Stimulated activated CD4-positive, alpha-beta T cell treated with anti-CD3 and anti-CD28 coated beads, Interleukin-1b, Interleukin-23, amount 100 ng/mL, for 1 hour (primary cell): ENCODE measurements at places on chromosomes 1 and 21.

- no peak for DNase-seq
Observed at GRCh38 chr1:8274352-8274751, 43.6 kb upstream of the SLC45A1 start.

DNA sequence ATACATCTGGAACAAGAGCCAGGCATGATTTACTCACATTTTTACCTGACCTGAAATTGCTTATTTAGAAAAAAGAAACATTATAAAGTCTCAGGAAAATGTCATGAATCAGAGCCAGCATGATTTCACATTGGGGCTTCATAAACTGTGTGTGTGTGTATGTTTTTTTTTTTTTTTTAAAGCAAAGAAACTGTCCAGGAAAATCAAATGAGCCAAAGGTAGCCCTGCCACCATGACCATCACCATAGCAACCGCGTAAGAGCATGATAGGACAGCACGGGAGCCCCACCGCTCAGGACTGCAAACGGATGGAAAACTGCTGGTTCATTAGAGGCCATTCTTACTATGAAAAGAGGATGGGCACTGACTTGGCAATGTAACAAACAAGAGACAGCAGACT, 139.2 kb downstream of the NTMT2 start:
- DNase-seq = no peak

DNA sequence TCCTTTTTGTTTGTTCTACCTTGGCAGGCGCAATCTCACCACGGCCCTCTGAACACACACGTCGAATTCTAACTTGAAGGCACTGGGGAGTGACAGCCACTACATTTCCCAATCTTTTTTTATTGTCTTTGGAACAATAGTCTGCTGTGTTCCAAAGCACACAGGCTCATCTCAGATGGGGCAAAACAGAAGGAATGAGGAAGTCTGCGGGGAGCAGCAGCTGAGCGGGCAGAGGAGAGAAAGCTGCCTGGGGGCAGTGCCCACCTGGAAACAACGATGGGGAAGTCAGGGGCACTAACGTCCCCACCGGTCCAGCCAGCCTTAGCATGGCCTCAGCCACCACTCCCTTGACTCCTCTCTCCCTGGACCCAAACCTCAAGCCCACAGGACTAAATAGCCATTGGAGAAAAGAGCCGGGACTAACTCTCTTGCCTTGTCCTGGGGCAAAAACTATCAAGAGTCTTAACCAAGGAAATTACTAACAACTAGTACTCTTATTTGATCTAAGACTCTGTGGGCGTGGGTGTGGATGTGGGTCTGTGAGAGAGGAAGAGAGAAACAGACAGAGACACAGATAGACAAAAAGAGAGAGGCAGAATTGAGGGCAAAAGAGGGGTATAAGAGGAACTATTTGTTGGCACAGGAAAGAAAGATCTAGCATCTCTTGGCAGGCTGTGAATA, 34.2 kb downstream of the SYF2 start:
- DNase-seq = no peak

GRCh38 chr1:208544053-208544452, 299.9 kb upstream of the PLXNA2 start:
- no peak for DNase-seq

DNA sequence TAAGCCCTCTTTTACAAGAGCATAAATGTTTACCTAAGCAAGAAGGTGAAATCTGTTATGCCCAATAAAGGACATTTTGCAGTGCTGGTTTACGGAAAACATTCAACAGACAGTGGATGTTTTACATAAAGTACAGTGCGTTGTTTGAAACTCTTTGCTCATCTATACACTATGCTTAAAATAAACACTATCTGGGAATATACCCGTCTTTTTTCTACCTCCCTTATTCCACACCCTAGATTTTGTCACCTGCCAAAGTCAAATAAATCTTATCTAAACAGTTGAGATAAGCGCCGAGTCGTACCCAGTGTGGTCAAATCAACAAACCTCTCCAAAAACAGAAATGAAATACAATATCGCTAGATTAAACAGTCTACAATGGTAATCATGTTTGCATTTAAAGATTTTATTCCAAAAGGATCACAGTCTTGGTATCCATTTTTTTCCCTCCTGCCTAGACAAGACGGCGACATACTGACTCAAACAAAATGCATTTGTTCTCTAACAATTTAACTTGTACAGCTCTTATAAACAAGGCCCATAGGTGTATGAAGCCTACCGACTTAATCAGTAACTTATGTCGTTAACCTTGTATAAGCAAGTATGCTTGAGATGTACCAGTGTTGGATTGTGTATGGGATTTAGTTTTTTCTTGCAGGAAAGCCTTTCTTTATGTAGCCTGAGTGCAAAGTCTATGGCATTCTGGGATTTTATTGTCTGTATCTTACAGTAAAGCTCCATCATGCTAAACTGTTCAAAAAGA, 189.1 kb downstream of the FMN2 start:
- DNase-seq = no peak

GRCh38 chr1:168504064-168504837, 39.5 kb downstream of the XCL2 start:
- DNase-seq = no peak

- no peak for DNase-seq
Observed at GRCh38 chr21:35335951-35336446, 286.9 kb upstream of the RUNX1 start.

GRCh38 chr1:158115126-158115525, 65.6 kb upstream of the CD1D start:
- no peak for DNase-seq

DNA sequence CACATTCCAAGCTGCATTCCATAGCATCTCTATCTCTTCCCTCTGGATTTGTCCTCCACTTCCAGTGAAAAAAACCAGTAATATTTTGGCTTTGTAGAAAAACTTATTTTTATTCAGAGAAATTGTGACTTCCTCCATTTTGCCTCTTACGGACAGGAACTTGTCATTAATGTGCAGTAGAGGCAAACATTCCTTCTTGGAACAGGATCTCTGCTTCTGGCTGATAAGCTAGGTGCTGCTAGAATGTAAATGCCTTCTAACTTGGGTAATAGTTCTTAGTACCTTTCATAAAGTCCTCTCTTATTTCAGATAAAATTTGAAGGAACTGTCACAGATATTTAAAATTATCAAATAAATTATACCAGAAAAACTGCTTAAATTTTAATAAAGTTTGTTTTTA, 707.8 kb downstream of the USP25 start:
- DNase-seq = no peak

- no peak for DNase-seq
Observed at GRCh38 chr1:231751415-231751814, 124.8 kb downstream of the DISC1 start.

GRCh38 chr1:182413486-182413885, 13.0 kb upstream of the TEDDM1 start:
- DNase-seq = no peak

GRCh38 chr1:227959325-227959860, 11.7 kb upstream of the WNT9A start:
- no peak for DNase-seq

DNA sequence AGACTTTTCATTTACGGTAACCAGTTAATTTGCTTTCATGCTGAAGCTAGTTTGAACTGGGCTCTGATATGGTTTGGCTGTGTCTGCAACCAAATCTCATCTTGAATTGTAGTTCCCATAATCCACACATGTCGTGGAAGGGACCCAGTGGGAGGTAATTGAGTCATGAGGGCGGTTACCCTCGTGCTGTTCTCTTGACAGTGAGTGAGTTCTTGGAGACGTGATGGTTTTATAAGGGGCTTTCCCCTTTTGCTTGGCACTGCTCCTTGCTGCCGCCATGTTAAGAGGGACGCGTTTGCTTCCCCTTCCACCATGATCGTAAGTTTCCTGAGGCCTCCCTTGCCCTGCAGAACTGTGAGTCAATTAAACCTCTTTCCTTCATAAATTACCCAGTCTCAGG, 10.3 kb upstream of the FHAD1 start:
- no peak for DNase-seq

DNA sequence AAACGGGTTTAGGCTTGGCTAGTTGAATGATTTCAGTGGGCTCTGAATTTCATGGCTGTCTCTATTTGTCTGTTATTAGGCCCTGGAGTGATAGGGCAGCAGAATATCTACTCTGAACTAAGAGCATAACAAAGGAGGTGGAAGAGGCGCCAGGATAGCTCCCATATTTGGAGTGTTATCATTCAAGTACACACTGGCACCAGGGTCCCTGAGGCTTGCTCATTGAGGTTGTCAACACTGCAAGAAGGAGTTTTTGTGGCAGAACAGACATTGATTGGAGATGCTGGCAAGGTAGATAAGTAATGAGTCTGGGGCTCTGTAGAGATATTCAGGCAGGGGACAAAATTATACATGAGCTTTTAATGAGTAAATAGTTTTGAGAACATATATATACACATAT, 1748.4 kb downstream of the MRPL39 start:
- no peak for DNase-seq

GRCh38 chr1:101407505-101408211, 170.8 kb downstream of the S1PR1 start:
- no peak for DNase-seq

DNA sequence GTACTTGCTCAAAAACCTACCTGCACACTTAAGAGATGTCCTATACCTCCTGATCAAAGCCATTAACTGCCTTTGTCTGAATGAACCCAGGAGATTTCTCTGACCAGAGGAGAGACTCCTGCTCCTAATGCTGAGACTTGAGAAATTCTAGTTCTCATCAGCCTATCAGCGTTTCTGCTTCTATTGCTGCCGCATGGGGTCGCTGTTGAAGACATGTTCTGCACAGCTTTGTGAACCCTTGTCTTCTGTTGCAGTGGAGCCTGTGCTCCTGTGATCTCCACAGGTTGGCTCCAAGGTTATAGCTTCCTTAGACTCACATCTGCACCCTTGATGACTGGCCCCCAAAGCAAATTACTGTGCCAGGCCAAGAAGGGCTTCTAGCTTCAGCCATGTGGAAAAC, 40.2 kb downstream of the EDN2 start:
- DNase-seq = no peak

DNA sequence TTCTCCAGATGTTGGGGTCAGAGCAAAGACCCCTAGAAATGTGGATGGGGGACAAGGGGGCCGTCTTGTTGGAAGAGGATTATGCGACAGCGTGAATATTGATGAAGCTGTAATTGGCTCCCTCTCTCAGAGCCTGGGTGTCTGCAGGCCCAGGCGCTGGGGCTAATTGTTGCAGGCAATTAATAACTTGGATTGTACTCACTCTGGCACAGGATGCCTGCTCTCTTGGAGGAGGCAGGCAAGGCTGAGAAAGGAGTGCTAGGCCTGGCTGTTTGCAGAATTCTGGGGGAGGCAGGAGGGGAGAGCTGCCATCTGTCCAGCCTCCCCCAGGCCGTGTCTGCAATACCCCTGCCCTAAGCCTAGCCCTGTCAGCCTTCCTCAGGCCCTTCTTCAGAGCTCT, 4.1 kb upstream of the DISP3 start:
- DNase-seq = no peak

DNA sequence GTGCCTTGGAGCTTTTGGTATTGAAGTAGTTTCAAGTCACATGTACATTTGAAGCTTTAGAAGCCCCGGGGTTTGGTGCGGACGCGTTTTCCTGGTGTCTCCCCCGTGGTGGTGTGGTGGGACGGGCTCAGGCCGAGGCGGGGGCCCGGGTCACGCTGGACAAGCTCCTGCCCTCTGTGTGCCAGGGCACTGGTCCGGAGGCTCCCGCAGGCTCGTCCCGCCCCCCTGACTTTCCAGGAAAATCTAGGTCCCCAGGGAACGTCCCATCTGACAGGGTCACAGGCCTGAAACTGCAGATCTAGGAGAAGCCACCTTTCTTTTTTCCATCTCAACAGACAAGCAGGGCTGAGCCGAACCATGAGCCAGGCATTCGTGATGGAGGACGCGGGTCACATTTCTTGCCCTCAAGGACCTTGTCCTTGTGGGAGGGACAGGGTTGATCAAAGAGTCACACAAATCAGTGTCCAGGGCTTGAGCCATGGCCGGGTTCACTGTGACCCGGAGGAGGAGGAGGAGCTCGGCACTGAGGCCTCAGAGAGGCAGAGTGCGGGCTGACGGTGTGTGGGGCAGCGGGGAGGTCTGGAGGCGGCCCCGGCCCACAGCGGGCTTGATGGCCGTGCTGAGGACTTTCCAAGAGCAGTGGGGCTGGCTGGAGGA, 1.6 kb downstream of the DMRTB1 start:
- DNase-seq = no peak

- DNase-seq = no peak
Observed at GRCh38 chr1:226482975-226483700, 65.4 kb upstream of the STUM start.

DNA sequence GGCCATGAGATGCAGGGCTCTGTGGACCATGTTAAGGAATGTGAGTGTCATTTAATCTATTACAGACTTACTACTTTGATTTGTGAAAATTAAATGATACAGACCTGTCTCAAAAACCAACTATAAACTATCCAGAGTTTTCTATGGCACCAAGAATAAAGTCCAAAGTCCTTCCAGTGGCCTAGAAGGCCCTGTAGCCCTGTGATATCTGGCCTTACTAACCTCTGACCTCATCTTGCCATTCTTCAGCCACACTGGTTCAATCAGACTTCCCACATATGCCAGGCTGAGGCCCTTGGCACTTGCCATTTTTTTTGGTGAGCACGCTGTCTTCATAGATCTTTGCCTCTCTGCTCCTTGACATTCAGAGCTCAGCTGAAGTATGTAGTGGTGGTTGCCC, 7.7 kb downstream of the NTPCR start:
- DNase-seq = no peak

- DNase-seq = no peak
Observed at GRCh38 chr1:208248307-208248801, 4.2 kb upstream of the PLXNA2 start.

- DNase-seq = no peak
Observed at GRCh38 chr1:62110198-62110817, 84.3 kb upstream of the L1TD1 start.

- no peak for DNase-seq
Observed at GRCh38 chr1:45859221-45859620, 55.8 kb downstream of the MAST2 start.

DNA sequence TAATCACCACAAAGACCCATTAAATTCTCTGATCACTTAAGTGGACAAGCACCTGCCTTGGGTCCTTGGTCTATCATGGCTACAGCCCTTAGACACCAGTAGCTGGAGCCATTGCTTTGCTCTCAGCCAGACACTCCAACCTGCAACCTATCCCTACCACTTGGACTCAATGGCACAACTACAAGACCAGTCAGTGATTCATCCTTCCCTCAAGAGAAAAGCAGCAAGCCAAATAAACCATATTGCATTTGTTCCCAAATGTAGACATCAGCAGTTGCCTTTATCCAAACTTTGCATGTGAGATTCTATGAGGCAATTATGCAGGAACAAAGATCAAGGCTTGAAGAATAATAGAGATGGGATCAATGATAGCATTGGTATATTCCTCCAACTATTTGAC, 263.4 kb downstream of the HHIPL2 start:
- no peak for DNase-seq

DNA sequence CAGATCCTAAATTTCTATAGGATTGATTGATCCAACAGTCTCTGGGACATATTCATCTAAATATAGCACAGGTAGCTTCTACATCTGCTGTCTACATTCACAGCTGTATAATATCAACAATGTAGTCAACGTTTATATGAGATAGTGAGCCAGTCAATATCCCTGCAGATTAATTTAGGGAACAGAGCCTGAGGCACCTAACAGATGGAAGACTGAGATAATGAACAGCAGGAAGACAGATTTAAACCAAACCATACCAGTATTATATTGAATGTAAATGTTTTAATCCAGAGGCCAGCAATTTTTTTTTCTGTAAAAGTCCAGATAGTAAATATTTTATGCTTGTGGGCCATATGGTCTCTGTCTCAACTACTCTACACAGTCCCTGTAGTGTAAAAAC, 2072.4 kb downstream of the MRPL39 start:
- no peak for DNase-seq

- no peak for DNase-seq
Observed at GRCh38 chr1:172004671-172005070, 163.4 kb downstream of the DNM3 start.

- DNase-seq = no peak
Observed at GRCh38 chr1:11628767-11629166, 25.5 kb downstream of the FBXO2 start.
